ENCODE measurements at places on chromosomes 16 and 17.

DNA sequence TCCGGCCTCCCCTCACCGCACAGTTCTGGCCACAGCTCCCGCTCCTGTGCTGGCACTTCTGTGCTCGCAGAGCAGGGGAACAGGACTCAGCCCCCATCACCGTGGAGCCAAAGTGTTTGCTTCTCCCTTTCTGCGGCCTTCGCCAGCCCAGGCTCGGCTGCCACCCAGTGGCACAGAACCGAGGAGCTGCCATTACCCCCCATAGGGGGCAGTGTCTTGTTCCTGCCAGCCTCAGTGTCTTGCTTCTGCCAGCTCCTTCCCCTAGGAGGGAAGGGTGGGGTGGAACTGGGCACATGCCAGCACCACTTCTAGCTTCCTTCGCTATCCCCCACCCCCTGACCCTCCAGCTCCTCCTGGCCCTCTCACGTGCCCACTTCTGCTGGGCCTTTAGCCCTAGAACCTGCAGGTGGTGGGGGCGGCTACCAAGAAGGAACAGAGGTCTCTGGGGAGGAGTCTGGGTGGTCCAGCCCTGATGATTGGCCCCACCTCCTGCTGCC is 645 bp upstream of the ELMO3 start:
- DNase-seq, result no peak

- DNase-seq, result no peak
Observed at GRCh38 chr17:18859256-18859655, 1.3 kb downstream of the PRPSAP2 start.

DNA sequence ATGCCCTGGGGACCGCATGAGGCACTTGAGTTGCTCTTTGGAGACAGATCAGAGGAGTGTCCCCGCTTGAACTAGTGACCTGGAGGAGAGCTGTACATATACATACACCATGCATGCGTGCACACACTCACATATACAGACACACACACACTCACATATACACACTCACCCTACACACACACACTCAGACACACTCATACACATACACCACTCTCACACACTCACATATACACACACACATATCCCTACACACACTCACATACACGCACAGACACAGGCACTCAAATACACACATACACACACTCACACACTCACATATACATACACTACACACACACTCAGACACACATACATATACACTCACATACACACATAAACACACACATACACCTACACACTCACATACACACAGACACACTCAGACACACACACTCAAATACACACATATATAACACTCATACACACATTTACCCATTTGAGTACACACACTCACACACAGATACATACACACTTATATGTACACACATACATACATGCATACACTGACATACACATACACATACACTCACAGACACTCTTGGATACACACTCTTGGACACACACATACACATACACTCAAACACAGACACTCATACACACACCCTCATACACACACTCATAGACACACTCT is 5.4 kb upstream of the MPP2 start:
- no peak for DNase-seq

- DNase-seq, result no peak
Observed at GRCh38 chr16:14494396-14494966, 135.6 kb downstream of the PARN start.

- DNase-seq, result no peak
Observed at GRCh38 chr17:78673395-78673794, 96.2 kb upstream of the DNAH17 start.
